ENCODE measurements at places on chromosomes 16 and 17. TPM values are rescaled to one million over a fixed set of nuclear protein-coding genes. Genes with fewer than 3 reads are reported as not detected.

DNA sequence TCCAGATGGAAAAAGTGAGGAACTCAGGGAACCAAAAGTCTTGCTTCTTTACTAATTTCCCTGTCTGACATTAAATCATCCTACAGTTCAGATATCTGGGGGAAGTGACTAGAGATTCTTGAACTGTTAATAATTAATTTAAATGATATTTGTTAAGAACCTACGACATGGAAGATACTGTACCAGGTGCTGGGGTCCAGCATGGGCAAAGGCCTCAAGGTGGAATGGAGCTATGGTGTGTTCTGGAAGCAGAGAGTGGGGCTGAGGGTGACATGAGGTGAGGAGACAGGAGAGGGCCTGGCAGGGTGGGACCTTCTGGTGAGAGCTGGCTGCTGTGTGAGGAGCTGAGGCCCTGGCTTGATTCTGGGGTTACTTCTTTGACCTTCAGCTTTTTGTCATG is 6.0 kb upstream of the CCL2 start:
- H3K27me3 ChIP-seq: no peaks in the 10 kb centered on the region
- peaks cover 12% of the 10 kb centered on the region for H3K4me1 ChIP-seq
- H3K4me3 ChIP-seq: no peak overlapping the region
- no peaks in the 10 kb centered on the region for H3K36me3 ChIP-seq
- no peak overlapping the region for H3K27ac ChIP-seq
- no peak for DNase-seq

DNA sequence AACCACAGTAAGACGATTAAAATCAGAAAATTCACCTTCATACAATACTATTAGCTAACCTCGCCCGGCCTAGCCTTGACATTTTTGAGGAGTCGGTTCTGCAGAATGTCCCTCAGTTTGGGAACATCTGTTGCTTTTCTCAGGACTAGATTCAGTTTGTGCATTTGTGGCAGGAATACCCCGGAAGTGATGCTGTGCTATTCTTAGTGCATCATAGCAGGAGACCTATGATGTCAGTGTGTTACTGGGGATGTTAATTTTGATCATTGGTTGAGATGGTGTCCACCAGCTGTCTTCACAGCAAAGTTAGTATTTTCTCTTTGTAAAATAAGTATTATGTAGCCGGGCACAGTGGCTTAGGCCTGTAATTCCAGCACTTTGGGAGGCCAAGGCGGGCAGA is 21.5 kb upstream of the HELZ start:
- H3K27ac ChIP-seq: no peak overlapping the region
- no peak overlapping the region for H3K4me3 ChIP-seq
- no peaks in the 10 kb centered on the region for H3K4me1 ChIP-seq
- DNase-seq: no peak
- no peaks in the 10 kb centered on the region for H3K27me3 ChIP-seq

The NDRG4 gene
- total RNA-seq: 4.0 TPM

The GCGR gene
- 0.79 TPM for total RNA-seq

- no peak overlapping the region for H3K4me3 ChIP-seq
- H3K27me3 ChIP-seq: no peaks in the 10 kb centered on the region
- H3K27ac ChIP-seq: peak overlapping the region; percentile 4
- no peak for DNase-seq
- H3K36me3 ChIP-seq: no peaks in the 10 kb centered on the region
Observed at GRCh38 chr17:10151667-10152496, 46.5 kb downstream of the GAS7 start.

The TMC7 gene
- total RNA-seq: 0.51 TPM

The WNT9B gene
- 0.32 TPM for total RNA-seq

DNA sequence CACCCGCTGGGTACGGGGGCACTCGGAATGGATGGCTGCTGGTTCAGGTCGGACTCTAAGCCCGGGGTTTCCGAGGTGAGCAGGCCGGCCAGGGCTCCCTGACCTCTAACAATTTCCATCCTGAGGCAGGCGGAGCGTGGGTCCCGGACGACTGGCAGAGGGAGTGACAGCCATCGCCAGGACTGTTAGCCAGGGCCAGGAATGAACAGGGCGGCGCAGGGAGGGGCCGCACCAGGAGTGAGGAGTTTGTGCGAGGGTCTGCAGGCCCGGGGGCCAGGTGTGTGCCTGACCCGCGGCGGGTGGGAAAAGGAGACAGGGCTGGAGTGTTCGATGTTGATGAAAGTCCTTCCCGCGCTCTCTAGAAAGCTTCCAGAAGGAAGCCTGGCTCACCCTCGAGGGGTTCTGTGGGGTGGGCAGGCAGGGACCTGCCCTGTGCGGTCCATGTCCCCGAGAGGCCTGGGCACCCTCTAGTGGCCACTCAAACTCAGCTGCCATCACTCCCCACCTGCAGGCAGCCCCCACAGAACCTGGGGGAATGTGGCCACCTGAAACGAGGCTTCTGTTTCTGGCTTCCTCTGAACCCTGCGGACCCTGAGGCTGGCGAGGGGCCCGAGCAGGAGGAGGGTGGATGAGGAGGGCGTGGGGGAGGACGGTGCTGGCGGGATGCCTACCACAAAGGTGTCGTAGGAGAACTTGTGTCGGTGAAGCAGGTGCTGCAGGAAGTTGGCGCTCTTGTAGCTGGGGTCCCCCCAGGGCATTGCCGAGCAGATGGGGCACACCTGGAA is 8.2 kb downstream of the RNF166 start:
- H3K4me3 ChIP-seq: no peak overlapping the region
- no peaks in the 10 kb centered on the region for H3K36me3 ChIP-seq
- no peaks in the 10 kb centered on the region for H3K27me3 ChIP-seq
- DNase-seq: no peak

- H3K4me3 ChIP-seq: no peak overlapping the region
- no peak overlapping the region for H3K27ac ChIP-seq
- DNase-seq: peak; percentile 86
- H3K4me1 ChIP-seq: no peaks in the 10 kb centered on the region
- no peaks in the 10 kb centered on the region for H3K27me3 ChIP-seq
- no peaks in the 10 kb centered on the region for H3K36me3 ChIP-seq
Observed at GRCh38 chr16:66954097-66954659, 6.9 kb upstream of the CES3 start.

Measured in pancreas (tissue), 10 donors.